ENCODE measurements at places on chromosomes 1 and 21.
A peak's percentile ranks its signal among the peaks of the same experiment; 100 is the strongest.

DNA sequence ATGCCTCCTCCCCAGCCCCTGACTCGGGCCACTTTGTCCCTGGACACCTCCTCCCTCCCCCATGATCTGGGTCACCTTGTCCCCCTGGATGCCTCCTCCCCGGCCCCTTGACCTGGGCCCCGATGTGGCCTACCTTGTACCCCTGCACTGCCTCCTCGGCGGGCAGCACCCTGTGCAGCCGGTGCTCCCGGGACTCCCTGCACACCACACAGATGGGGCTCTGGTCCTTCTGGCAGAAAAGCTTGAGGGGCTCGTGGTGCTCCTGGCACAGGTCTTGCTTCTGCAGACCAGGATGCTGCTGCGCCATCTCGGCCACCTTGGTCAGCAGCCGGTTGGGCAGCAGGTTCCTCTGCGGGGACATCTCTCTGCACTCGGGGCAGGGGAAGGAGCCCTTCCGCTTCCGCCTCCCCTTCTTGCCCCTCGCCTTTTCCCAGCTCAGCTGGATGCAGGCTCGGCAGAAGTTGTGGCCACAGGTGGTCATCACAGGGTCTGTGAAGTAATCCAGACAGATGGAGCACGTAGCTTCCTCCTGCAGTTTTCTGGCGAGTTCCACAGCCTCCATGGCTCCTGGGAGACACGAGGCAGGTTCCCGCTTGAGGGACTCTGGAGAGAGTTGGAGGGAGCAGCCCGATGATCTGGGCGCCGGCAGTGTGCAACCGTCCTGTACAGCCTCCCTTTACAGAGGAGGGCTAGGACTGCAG is 2.0 kb downstream of the TRIM17 start:
- no peak for DNase-seq

GRCh38 chr21:25501996-25502665 is 105.2 kb downstream of the MRPL39 start:
- DNase-seq = peak; percentile 55

- DNase-seq = no peak
Observed at GRCh38 chr1:18583326-18583941, 47.2 kb upstream of the PAX7 start.

DNA sequence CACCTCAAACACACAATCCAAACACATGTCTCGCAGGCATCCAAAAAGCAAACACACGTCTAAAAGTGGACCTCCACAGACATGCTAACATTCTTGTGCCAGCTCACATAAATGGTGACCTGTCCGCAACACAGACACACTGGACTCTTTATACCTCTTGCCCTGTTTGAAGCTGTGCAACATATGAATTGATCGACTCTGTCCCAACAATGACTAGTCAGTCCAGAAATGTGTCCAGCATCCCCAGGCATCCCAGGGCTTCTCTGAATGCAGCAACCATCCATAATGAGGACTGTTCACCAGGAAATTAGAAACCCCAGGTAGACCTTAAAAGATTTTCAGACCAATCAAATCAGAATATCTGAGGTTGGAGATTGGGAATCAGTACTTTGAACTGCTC is 3.2 kb downstream of the DDR2 start:
- no peak for DNase-seq

- DNase-seq = no peak
Observed at GRCh38 chr1:162736184-162736583, 54.3 kb upstream of the HSD17B7 start.
